ENCODE measurements at places on chromosomes 4 and X. TPM values are rescaled to one million over a fixed set of nuclear protein-coding genes. Genes with fewer than 3 reads are reported as not detected.

The AGTR2 gene
- not detected for total RNA-seq

The MAGED4 gene
- 128 TPM for total RNA-seq

The GCNA gene
- total RNA-seq: 3.9 TPM

The KCNIP4 gene
- 0.43 TPM for total RNA-seq

The HPSE gene
- 2.8 TPM for total RNA-seq

The HHIP gene
- 0.22 TPM for total RNA-seq

The KLF8 gene
- 4.8 TPM for total RNA-seq

The SSX3 gene
- not detected for total RNA-seq

The FAM9C gene
- not detected for total RNA-seq

The KLHL5 gene
- 44.8 TPM for total RNA-seq

The SPACA5 gene
- not detected for total RNA-seq

The EMCN gene
- not detected for total RNA-seq

GRCh38 chr4:65167719-65168118 lies 502.6 kb downstream of the EPHA5 start:
- no peak for DNase-seq

GRCh38 chrX:30593440-30594200 lies 16.1 kb upstream of the TASL start:
- no peak for DNase-seq

DNA sequence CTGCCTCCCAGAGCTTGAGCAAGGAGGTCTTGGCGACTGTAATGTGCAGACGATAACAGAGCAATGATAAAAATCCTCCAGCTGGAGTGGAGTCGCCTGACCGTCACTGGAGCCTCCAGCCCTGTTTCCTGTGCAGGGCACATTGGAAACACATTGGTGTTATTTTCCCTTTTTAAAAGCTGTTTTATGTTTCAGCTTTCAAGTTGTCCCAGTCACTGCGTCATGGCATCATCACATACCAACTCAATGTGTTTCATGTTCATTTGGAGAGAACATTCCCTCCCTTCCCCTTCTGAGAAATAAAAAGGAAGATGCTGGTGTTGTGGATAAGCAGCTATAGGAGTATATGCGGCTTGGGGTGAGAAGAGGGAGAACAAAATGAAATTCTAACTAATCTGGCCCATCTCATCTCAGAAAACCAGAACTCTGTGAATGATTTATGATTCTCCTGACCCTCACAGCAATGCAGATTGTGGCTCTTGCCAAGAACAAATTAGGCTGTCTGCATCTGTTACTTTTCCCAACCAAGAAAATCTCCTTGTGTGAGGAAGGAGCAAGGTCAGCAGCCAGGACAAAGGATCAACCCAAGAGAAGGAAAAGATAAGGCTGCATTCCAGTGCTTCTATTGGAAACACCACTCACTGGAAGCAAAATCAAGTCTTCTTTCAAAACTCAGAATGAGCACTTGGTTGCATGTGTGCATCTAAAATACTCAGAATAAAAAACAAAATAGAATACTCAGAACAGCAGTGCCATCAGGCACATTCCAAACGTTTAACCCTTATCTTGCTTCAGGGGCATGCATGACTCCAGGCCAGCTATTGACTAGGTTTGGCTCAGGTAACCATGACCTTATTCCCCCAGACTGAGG lies 134.4 kb downstream of the RASL11B start:
- no peak for DNase-seq

- no peak for DNase-seq
Measured at GRCh38 chrX:44785652-44786051, 58.2 kb upstream of the DUSP21 start.

DNA sequence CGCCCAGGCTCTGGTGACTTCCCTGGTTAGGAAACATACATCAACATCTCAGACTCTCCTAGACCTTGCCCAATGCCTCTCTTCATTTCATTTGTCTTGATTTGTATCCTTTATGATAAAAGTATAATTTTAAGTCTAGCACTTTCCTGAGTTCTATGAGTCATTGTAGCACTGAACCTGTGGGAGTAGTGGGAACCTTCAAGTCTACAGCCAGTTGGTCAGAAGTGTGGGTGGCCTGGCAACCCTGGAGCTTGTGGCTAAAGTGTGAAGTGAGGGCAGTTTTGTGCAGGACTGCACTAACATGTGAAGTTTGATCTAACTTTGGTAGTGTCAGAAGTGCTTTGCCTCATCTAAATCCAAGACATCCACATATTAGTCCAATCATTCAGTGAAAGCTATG lies 259.3 kb upstream of the IGFBP7 start:
- no peak for DNase-seq

- no peak for DNase-seq
Measured at GRCh38 chr4:4247696-4248028, 361 bp downstream of the TMEM128 start.

GRCh38 chrX:104195013-104195412 lies 28.8 kb downstream of the FAM199X start:
- no peak for DNase-seq

GRCh38 chrX:20421697-20422096 lies 155.0 kb upstream of the RPS6KA3 start:
- DNase-seq: no peak

DNA sequence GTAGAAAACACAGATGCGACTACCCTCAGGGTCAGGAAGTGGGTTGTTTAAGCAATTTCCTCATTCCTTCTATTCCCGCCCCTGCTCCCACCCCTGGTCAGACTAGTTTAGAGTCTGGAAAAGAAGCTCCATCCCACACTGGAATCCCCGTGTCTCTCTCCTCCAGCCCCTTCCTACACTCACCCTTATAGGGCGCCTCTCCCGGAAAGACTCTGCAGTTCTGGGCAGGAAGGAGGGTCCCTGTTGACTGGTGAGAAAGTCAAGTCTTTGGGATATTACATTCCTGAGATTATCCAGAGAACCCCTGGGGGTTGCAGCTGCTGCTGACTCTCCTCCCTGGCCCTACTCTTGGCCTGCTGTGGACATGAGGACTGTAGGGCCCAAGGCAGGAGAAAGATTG lies 11.9 kb downstream of the STARD8 start:
- DNase-seq: no peak

DNA sequence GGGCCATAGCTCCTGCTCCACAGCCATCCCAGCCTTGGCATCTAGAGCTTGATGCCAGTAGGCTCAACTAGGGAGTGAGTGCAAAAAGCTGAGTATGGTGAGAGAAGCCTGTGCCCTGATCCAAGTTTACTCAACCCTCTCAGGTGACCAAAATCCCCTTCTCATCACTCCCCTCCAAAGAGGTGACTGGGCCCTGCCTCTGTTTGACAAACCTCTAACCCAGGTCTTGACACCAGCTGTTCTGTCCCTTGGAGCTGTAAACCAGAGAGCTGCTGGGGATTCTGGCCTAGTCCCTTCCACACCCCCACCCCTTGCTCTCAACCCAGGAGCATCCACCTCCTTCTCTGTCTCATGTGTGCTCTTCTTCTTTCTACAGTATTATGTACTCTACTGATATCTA lies 73.5 kb downstream of the MSN start:
- no peak for DNase-seq

- no peak for DNase-seq
Measured at GRCh38 chr4:150708004-150708403, 126.1 kb downstream of the MAB21L2 start.

DNA sequence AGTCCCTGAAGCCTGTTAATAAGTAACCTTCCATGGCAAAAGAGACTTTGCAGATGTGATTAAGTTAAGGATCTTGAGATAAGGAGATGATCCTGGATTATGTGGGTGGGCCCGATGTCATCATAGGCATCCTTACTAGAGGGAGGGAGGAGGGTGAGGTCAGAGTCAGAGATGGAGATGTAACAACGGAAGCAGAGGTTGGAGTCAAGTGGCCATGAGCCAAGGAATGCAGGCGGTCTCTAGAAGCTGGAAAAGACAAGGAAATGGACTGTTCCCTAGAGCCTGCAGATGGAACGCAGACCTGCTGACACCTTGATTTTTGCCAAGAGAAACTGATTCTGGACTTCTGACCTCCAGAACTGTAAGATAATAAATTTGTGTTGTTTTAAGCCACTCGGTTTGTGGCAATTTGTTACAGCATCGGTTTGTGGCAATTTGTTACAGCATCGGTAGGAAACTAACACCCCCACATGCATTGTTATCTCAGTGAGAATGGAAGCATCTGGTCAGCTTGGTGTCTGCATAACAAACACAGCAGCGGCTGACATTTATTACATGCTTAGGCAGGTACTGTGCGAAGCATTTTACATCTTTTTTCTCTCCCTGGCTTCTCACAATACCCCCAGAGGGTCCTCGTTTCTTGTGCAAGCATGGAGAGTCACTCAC lies 55.6 kb downstream of the CLDN34 start:
- DNase-seq: no peak

DNA sequence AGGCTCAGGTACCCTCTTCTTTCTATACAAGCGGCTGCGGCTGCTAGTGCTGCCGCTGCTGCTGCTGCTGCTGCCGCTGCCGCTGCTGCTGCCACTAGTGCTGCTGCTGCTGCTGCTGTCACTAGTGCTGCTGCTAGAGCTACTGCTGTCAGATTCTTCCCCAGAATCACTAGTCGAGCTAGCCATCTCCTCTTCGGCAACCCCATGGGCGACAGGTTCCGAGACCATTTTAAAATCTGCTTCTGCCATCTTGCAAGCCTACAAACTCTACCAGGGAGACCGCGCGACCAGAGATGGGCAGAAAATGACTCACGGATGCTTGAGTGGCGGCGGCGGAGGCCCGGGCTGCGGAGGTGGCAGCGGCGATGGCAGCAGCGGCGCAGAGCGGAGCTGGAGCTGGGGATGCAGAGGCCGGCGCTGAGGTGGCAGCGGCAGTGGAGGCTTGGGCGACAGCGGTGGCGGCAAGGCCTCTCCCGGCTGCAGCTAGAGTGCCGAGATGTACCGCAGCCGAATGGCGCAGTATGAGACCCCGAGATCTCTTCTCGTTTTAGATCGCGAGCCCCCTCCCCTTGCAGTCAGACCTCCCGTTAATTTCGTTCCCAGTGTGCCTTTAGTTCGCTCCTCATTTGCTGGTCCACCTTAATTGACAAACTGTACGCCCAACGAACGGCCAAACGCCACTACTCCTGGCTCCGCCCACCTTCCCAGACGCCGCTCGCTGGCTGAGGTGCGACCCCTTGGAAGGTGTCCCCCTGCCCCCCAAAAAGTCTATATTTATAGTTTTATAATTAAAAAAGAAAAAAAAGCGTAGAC lies at the start of gene NAP1L3:
TSS of gene NAP1L3 (minus strand) at position 523 of the 813 bp plus-strand sequence. CDS start at position 249, 274 bp downstream.
- DNase-seq: peak; percentile 64

DNA sequence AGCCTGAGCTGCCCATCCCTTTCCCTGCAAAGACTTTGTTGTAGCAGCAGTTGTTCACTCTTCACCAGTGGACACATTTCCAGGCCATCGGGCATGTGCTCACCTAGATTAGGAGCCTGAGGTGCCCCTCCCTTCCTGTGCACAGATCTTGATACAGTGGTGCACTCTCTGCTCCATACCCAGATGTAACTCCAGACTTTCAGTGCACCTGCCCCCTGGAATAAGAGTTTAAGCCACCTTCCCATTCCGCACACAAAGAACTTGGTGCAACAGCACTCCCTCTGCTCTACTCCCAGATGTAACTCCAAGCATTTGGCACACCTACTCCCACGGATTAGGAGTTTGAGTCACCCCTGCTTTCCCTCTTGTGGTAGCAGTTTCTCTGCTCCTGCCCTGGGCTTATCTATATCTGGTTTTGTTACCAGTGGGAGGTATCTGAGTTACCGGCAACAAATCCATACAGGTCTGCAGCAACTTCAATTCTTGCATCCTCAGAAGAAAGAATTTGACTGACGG lies 36.0 kb upstream of the PLK4 start:
- DNase-seq: no peak

- DNase-seq: no peak
Measured at GRCh38 chr4:151725087-151725486, 35.7 kb downstream of the GATB start.

DNA sequence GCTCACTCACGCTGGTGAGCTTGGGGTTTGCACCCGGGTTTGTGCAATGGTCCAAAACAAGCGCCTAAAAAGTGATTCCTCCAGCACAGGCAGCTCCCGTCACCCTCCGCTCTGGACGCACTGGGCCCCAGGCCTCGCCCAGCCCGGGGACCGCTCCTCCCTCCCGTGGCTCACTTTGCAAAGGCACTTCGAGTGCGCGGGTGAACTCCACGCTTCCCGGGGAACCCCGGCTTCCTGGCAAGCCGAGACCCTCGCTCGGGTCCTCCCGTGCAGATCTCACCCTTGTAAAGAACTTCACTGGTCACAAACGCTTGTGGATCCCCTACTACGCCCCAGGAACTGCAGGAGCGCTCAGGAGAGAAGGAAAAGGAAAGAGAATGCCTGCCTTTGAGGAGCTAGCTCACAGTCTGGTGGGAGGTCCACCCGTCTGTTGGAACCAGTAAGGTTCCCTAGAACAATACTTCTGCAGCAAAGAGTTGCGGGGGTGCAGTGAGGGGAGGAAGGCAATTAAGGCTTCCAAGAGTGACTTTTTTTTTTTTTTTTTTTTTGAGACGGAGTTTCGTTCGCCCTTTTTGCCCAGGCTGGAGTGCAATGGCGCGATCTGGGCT lies at the start of gene CTPS2:
TSS of gene CTPS2 (minus strand) at position 122 of the 608 bp plus-strand sequence. CDS start 9,767 bp downstream, outside the sequence.
- peak; percentile 64 for DNase-seq

GRCh38 chr4:15990570-15991285 lies 27.8 kb upstream of the FGFBP2 start:
- no peak for DNase-seq

GRCh38 chrX:84188320-84188834 lies 378 bp upstream of the RPS6KA6 start:
- peak; percentile 57 for DNase-seq

DNA sequence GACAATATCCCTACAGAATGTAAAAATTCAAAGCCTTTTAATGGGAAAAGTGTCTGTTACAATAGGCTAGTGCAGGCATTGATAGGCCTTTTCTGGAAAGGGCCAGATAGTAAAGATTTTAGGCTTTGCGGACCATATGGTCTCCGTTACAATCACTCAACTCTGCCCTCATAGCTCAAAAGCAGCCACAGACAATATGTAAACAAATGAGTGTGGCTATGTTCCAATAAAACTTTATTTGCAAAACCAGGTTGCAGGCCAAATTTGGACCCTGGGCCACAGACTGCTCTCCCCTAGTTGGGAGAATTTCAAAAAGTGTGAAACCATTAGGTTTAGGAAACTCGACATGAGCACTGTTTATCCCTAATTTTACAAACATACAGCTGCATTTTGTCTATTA lies 112.2 kb downstream of the VCX3B start:
- no peak for DNase-seq

GRCh38 chrX:17610788-17611187 lies 126.5 kb upstream of the SCML1 start:
- no peak for DNase-seq

- DNase-seq: no peak
Measured at GRCh38 chrX:119984652-119985051, 41.1 kb upstream of the NKAP start.
